ENCODE measurements at places on chromosomes 1 and 21. TPM values are rescaled to one million over a fixed set of nuclear protein-coding genes. Genes with fewer than 3 reads are reported as not detected.

The SERTAD4 gene
- total RNA-seq, result 0.29 TPM

The SIKE1 gene
- 59.0 TPM for total RNA-seq

The S100A12 gene
- total RNA-seq, result not detected

The CELA3B gene
- total RNA-seq, result not detected

Measured in NCI-H460 (cell line).